ENCODE measurements at places on chromosomes 7 and 10.

DNA sequence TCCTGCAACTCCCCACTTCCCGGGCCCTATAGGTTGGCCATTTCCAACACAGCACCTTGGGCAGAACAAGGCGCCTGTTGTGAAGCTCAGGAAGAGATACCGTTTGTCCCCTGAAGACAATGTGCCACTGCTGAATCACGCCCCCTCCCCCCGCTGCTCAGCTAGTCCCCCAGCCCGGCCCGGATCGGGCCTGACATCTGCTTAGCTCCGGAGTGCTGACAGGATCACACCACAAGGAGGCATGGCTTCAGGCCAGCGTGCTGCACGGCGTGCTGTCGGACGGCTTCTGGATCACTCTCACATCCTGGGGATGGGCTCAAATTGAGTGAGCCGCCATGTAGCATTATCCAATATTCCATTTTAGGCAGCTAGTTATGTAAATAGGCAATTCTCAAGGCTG, 62.1 kb upstream of the EFCAB10 start:
- peak; percentile 30 for DNase-seq

GRCh38 chr10:31928549-31929260, at the start of gene ARHGAP12:
TSS of gene ARHGAP12 (minus strand) at chr10:31928831. CDS start at chr10:31908855, 19,976 bp downstream.
- peak; percentile 80 for DNase-seq

- DNase-seq = no peak
These were observed 82.7 kb downstream of the ZRANB1 start for GRCh38 chr10:125024497-125025234.

DNA sequence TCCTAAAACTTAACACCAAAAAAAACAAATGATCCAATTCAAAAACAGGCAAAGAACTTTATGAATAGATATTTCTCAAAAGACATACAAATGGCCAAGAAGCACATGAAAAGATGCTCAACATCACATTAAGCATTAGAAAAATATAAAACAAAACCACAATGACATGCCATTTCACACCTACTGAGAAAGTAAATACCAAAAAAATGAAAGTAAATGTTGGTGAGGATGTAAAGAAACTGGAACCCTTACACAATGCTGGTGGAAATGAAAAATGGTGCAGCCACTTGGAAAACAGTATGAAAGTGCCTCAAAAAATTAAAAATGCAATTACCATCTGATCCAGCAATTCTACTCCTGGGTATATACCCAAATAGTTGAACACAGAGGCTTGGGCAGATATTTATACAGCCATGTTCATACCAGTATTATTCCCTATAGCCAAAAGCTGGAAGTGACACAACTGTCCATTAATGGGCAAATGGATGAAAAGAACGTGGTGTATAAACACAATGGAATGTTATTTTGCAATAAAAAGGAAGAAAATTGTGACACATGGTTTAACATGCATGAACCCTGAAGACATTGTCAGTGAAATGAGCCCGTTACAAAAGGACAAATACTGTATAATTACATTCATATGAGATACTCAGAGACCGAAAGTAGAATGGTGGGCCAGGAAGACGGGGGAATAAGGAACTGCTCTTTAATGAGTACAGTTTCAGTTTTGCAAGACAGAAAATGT, 89.0 kb downstream of the JMJD1C start:
- DNase-seq = peak; percentile 83

GRCh38 chr10:133235932-133236331, 1.7 kb upstream of the VENTX start:
- DNase-seq = no peak
